ENCODE measurements at places on chromosomes 2 and 18. TPM values are rescaled to one million over a fixed set of nuclear protein-coding genes. Genes with fewer than 3 reads are reported as not detected.
A peak's percentile ranks its signal among the peaks of the same experiment; 100 is the strongest.

GRCh38 chr18:50775207-50775606, 44.6 kb downstream of the MRO start:
- no peak for DNase-seq
- H3K27ac ChIP-seq = no peak overlapping the region
- H3K36me3 ChIP-seq = no peaks in the 10 kb centered on the region
- no peak overlapping the region for H3K4me3 ChIP-seq

DNA sequence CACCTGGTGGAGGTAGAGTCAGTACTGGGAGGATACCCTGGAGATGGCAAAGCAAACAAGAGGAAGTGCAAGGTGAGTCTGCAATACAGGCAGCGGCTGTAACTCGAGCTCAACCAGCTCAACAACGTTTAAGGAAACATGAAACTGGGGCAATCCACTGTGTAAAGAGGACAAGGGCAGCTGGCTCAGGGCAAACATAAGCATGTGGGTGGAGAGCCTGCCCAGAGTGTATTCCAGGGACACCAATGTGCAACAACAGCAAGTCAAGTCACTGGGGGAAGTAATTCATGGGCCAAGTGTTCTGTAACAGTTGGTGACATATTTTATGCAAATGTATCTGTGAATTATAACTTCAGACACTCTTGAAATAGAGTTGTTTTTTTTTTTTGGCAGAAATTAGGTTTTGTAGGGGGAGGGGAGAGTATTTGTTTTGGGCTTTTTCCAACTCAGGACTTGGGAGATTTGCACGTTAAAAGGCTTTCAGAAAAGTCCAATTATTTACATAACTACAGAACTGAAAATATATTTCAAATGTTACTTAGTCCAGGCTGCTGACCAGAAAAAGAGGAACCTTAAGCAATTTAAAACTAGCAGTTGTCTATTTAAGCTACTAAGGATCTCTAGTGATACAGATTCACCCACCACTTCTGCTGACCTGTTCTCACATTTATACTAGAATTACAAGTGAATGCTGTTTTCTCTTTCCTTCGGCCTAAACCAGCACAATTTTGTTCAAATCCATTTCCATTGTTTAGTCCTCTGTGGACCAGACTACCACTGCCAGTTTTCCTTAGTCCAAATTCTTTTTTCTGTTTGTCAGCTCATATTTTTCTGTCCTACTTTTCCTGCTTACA, 18.6 kb downstream of the NRXN1 start:
- H3K36me3 ChIP-seq = no peaks in the 10 kb centered on the region
- H3K4me1 ChIP-seq = peaks cover 5% of the 10 kb centered on the region
- no peak overlapping the region for H3K4me3 ChIP-seq
- no peak for DNase-seq
- no peaks in the 10 kb centered on the region for H3K27me3 ChIP-seq

- DNase-seq = no peak
- no peaks in the 10 kb centered on the region for H3K27me3 ChIP-seq
- H3K4me3 ChIP-seq = no peak overlapping the region
- no peaks in the 10 kb centered on the region for H3K36me3 ChIP-seq
- peak overlapping the region; percentile 37 for H3K27ac ChIP-seq
Observed at GRCh38 chr18:9993521-9994025, 79.8 kb downstream of the VAPA start.

DNA sequence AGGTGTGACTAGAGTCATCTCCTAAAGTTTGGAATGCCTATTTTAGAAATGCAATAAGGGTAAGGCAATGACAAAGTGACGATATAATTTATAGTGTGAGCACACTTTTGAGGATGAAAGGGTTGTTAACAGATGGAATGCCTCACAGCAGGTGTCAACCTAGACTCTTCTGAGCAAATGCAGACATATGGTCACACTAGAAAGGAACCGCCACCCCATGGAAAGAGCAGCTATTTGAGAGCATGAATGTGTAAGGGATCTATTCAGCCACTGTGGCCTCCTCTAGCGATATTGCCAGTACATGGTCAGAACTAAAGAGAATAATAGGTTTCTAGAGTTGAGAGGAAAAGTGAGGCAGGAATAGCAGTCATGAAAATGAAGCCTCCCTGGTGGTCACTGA, 18.5 kb downstream of the DSG2 start:
- H3K27me3 ChIP-seq = no peaks in the 10 kb centered on the region
- DNase-seq = no peak
- H3K27ac ChIP-seq = no peak overlapping the region
- no peaks in the 10 kb centered on the region for H3K36me3 ChIP-seq
- H3K4me3 ChIP-seq = no peak overlapping the region

DNA sequence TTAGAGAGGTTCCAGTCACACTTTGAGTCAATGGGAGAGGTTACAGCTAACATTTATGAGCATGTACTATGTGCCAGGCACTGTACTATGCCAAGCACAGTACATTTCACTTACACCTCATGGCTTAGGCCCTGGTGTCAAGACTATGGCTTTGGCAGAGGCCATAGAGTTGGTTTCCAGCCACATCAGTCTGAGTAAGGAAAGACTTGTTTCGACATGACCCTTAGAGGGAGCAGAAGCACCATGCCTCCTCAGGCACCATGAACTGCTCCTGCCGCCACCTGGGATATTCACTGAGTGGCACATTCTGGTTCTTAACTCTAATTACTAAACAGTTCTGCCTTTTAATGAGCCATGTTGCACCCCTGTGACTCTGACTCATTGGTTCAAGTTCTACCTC, 12.7 kb downstream of the DGUOK start:
- H3K4me1 ChIP-seq = peaks cover 8% of the 10 kb centered on the region
- no peak for DNase-seq
- no peaks in the 10 kb centered on the region for H3K27me3 ChIP-seq
- H3K27ac ChIP-seq = no peak overlapping the region

DNA sequence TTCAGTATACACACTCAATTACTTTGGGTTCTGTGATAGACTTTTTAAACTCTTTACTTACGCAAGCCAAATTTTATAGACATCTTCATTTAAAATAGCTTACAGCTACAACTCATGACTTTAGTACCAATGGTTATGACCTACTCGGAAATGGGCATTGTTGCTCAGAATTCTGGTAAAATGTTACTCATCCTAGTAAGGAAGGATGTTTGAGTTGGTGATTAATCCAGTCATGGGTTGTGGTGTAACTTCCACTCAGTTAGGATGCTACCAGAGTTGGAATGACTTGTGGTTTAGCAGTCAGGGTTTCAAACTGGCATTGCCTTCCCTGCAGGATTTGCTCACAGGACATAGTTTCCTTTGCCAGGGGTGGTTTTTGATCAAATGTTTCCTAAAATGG, 7.4 kb upstream of the NPC1 start:
- no peaks in the 10 kb centered on the region for H3K36me3 ChIP-seq
- H3K4me3 ChIP-seq = no peak overlapping the region
- no peak overlapping the region for H3K27ac ChIP-seq
- no peaks in the 10 kb centered on the region for H3K27me3 ChIP-seq

- DNase-seq = no peak
- H3K27me3 ChIP-seq = no peaks in the 10 kb centered on the region
- no peaks in the 10 kb centered on the region for H3K36me3 ChIP-seq
- peak overlapping the region; percentile 29 for H3K27ac ChIP-seq
Observed at GRCh38 chr2:62525549-62526269, 19.7 kb upstream of the TMEM17 start.

- DNase-seq = no peak
- H3K27me3 ChIP-seq = no peaks in the 10 kb centered on the region
- no peak overlapping the region for H3K27ac ChIP-seq
- H3K4me1 ChIP-seq = peaks cover 2% of the 10 kb centered on the region
- H3K4me3 ChIP-seq = no peak overlapping the region
- no peaks in the 10 kb centered on the region for H3K36me3 ChIP-seq
Observed at GRCh38 chr2:28951910-28952835, 28.9 kb upstream of the TOGARAM2 start.

GRCh38 chr18:31506024-31506742, 8.2 kb downstream of the DSG2 start:
- H3K27ac ChIP-seq = no peak overlapping the region
- no peaks in the 10 kb centered on the region for H3K36me3 ChIP-seq
- no peak for DNase-seq

NEU4 gene
- 1.4 TPM for total RNA-seq

All from ovary (tissue), 10 donors.